Common myeloid progenitor, CD34-positive (primary cell): ENCODE measurements at places on chromosomes 13 and 19.

DNA sequence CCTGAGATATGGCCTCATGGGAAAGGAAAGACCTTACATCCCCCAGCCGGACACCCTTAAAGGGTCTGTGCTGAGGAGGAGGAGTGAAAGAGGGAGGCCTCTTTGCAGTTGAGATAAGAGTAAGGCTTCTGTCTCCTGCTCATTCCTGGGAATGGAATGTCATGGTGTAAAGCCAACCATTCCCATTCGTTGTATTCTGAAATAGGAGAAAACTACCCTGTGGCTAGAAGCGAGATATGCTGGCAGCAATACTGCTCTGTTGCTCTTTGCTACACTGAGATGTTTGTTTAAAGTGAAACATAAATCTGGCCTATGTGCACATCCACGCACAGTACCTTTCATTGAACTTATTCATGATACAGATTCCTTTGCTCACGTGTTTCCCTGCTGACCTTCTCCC lies 783 bp upstream of the ZNF587B start:
- no peak for DNase-seq

- DNase-seq, result no peak
Observed at GRCh38 chr13:73321043-73321442, 262.2 kb downstream of the KLF5 start.

- DNase-seq, result peak; percentile 5
Observed at GRCh38 chr19:24081056-24081455, 5.9 kb upstream of the ZNF254 start.

DNA sequence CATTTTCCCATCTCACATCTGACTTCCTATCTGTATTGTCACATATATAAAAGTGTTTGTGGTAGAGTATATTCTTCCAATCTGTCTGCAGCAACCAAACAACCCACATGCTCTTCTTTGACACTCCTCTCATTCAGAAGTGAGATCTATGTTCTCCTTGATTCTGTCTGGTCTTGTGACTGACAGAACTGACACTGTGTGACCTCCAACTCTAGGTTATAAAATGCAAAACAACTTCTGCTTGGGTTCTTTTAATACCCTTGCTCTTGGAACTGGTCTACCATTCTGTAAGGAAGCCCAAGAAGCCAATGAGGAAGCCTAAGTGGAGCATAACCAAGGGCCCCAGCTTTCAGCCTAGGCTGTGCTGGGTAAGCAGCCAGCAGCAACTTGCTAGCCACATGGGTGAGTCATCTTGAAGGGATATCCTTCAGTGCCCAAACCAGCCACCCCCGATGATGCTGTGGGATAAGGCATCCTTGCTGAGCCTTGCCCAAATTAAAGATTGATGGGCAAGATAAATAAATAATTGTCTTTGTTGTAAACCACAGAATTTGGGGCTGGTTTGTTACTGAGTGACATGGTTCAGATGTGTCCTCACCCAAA lies 18.4 kb upstream of the ITM2B start:
- DNase-seq, result no peak

DNA sequence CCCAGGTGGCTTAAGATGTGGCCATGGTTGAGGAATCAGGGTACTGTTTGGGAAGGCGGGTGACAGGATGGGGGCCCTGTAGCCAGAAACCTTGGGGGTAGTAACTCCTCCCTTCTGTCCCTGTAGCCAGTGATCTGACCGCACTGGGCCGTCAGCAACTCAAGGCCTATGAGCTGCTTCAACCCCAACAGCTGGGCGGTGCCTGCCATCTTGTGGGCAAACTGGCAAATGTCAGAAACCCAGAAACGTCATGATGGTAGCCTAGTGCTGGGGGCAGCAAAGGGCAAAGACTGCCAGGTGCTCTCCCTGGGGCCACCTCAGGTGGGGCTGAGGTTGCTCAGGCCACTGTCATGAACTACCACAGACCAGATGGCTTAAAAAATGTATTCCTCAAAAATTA lies 3.5 kb downstream of the COPE start:
- peak; percentile 76 for DNase-seq

GRCh38 chr19:11657307-11657706 lies 60.0 kb downstream of the ZNF627 start:
- DNase-seq, result no peak

DNA sequence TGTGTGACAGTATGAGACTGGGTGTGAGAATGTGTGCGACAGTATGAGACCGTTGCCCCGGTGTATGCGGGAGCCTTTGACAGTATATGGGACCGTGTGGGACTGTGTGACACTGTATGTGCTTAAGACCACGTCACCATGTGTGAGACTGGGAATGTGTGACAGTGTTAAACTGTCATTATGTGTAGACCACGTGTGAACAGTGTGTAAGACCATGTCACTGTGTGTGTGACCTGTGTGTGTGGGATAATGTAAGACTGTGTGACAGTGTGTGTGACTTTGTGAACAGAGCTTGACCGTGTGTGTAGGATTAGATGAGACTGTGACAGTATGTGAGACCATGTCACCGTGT lies 549 bp downstream of the ZNF583 start:
- no peak for DNase-seq

DNA sequence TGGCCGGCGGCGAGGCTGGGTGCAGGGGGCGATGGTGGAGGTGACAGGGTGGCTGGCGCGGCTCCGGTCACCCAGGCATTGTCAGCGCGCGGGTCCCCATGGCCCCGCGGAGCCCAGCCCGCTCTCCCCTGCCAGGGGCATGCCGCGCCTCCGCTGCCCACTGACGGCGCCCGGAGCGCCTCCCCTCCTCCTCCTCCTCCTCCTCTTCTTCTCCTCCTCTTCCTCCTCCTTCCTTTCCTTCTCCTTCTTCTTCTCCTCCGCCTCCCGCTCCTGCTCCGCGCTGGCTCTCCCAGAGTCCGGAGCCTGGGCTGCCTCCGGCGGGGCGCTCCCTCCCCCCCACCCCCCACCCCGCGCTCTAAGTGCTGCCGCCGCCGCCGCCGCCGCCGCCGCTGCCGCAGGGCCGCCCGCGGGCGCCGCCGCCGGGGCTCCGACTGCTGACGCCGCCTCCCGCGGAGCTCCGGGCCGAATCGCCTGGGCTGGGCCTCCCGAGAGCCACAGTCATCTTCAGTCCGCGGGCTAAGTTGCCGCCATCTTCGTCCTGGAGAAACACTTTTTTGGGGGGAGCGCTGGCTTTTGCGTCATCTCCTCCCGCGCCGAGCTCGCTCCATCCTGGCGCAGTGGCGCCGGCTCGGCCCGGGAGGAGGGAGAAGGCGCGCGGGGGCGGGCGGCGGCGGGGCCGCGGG lies 348.3 kb downstream of the LIG4 start:
- no peak for DNase-seq

- DNase-seq, result no peak
Observed at GRCh38 chr13:94269557-94269956, 209.9 kb downstream of the DCT start.

GRCh38 chr13:21069561-21070004 lies 8.2 kb upstream of the LATS2 start:
- no peak for DNase-seq

GRCh38 chr13:82412749-82413148 lies 1469.5 kb downstream of the SLITRK1 start:
- peak; percentile 11 for DNase-seq

- DNase-seq, result peak; percentile 49
Observed at GRCh38 chr13:79448413-79448812, 32.5 kb upstream of the NDFIP2 start.

DNA sequence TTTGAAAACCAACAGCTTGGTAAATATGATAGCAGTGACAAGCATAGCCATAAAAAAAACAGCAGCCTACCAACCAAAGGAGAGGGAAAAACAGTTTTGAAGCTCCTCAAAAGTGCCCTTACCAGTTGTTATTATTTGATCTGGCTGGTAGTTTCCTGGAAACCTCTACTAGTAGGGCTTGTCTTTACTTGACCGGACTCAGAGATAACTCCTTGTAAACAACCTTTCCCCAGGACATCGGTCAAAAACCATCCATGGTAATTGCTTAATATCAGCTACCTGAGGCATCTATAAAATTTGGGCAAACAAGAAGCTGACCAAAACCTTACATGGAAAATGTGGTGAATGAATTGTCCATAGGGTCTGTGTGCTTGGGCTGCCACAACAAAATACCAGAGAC lies 210.9 kb downstream of the FGF14 start:
- no peak for DNase-seq

DNA sequence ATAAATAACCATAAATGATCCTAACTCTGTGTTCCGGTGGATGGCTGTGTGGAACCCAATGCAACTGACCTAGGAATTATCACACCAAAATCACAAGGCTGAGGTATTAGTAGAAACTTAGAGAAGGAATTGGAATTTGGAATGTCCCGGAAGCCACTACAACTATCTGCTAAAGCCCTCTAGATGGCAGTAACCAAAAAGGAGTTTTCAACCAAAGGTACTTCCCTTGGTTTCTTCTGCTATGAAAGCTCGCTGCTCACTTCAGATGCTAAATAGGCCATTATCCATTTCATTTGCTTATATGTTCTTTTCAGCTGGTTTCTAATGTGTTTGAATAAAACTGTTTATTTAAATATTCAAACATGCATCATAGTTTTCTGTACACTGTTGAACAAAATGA lies 1589.1 kb upstream of the SPRY2 start:
- DNase-seq, result peak; percentile 2
